ENCODE measurements at places on chromosomes 5 and 9.

DNA sequence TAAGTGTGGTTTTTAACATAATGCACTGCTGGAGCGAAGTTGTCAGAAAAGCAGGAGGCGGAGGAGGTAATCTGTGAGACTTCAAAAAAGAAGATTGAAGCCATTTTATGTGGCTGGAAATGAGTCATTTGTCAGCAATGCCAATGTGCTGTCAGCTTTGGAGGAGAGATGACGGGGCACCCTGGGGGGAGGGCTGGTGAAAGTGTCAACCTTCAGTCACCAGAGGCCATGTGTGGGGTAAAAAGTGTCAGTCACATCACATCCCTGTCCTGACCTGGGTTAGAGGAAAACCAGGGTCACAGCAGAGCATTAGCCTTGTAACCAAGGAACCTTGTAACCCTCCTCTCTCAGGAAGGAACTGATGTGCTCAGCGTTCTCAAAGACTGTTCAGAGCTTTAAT is 59.1 kb downstream of the TLR4 start:
- no peak for DNase-seq

- DNase-seq = no peak
Measured at GRCh38 chr5:17619354-17619753, 9.2 kb downstream of the TAF11L12 start.

GRCh38 chr9:19967216-19967887 is 178.5 kb upstream of the SLC24A2 start:
- DNase-seq = no peak

DNA sequence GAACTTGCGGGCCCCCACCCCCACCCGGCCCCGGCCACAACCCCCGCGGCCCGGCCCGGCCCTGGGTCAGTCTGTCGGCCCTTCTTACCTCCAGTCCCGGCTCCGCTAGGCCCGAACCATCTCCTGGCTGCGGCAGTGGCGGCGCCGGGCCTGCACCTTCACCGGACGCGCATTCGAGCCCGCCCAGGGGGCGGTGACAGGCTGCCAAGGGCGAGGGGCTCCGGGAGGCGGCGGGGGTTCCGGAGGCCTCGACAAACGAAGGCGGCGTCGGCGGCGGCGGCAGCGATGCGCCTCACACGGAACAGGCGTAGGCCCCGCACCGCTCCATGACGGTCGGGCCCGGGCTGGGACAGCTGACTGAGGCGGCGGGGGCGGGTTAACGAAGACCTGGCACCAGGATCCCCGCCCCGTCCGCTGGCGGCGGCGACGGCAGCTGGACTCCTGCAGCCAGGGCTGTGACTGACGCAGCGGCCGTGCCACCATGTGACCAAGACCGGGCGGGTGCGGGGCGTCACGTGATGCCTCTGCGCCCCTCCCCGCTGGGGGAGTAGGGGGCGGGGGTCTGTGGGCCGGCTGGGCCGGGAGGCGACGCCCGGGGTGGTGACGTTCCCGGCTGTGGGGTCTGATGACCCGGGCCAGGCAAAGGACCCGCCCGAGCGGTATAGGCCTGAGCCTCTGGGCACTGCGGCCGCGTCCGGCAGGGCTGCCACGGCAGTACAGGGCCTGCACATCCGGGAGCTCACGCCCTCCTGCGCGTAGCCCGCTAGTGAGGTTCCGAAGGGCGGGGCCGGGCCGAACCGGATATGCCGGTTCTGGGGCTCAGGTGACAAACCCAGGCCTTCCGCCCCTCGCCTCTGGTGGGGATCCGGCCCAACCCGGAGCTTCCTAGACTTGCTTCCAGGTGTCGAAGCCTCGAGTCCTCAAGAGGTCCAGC is at the start of gene AFF4:
AFF4 (minus strand) TSS at position 464 of the 934 bp plus-strand sequence. CDS start 26,445 bp downstream, outside the sequence.
- DNase-seq = peak; percentile 55

GRCh38 chr9:6354072-6354686 is 26.0 kb downstream of the TPD52L3 start:
- DNase-seq = no peak

GRCh38 chr9:97632248-97632984 is 752 bp downstream of the TSTD2 start:
- no peak for DNase-seq

- no peak for DNase-seq
Measured at GRCh38 chr5:149235841-149236240, 35.8 kb upstream of the AFAP1L1 start.

DNA sequence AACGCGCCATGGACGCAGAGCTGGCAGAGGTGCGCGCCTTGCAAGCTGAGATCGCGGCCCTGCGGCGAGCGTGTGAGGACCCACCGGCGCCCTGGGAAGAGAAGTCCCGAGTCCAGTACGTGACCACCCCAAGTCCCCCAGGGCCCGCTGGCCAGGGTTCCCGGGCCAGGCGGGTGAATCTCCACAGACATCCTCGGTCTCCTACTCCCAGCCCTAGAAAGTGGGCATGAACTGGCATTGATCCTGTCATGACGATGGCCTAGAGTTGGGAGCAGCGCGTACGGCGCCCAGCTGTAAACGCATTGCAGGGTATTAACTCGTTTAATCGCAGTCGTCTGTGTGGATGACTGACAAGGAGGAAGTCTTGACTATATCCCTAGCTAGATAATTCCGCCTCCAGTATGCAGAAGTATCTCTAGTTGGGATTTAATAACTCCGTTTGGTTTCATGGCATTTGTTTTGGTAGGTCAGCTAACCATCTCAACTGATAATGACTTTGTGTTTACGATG is 293 bp downstream of the CENPP start:
- no peak for DNase-seq

GRCh38 chr5:149323621-149324205 is 21.6 kb upstream of the GRPEL2 start:
- no peak for DNase-seq

DNA sequence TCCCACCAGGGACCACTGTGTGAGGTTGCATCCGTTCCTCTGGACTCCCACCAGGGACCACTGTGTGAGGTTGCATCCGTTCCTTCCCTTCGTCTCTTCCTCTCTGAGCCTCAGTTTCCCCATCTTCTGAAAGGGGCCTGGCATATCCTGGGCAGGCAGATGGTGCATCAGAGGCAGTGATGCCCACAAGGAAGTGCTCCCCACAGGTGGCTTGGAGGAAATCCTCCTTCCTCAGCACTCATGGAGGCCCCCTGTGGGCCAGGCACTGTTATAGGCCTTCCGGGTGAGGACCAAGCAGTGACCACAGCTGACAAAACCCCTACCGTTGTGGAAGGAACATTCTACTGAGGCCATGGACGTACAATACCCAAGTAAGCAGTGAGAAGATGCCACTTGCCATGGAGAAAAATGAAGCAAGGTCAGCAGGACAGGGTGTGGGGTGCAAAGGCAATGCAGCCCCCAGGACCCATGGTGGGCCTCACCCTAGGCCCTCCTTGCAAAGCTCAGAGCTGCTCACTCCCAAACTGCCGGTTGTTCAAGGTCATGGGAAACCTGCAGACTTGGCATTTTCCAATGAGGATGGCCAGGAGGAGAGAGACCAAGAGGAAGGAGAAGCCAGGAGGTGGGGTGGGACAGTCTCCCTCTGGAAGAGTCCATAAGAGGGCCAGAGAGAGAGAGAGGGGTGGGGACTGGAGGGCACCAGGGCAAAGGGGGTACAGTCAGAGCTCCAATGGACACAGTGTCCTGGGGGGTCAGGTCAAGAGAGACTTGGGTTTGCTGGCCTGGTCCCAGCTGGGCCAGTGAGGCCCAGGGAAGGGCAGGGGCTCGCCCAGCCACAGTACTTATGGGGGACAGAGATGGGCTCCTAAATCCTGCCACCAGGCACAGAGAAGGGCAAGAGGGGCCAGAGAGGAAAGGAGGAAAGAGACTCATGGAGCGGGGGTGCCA is 51.1 kb downstream of the C9orf50 start:
- no peak for DNase-seq

GRCh38 chr9:136923881-136924280 is 20.7 kb downstream of the FBXW5 start:
- no peak for DNase-seq

DNA sequence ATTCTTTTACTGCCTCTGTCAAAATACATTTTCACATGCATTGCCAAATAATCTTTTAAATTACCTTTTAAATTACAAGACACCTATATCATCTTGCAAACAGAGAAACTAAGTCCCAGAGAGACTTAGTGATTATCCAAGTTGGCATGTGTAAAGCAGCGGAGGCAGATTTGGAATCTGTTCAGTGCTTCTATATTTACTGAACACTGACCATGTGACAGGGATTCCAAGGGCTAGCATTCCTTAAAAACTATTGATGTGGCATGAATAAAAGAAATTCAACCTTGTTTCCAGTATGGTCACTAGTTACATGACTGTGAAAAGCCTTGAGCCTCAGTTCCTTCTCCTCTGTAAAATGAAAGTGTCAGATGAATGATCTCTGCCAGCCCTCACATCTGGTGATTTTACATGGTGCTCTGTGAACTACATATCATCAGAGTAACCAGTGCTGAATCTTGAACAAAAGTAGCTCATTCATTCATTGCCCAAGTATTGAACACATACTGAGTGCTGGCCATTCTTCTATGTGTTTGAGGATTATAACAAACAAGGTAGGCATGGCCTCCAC is 71.9 kb upstream of the PPP1R2B start:
- no peak for DNase-seq

- no peak for DNase-seq
Measured at GRCh38 chr5:42640835-42641234, 115.8 kb upstream of the CCDC152 start.

DNA sequence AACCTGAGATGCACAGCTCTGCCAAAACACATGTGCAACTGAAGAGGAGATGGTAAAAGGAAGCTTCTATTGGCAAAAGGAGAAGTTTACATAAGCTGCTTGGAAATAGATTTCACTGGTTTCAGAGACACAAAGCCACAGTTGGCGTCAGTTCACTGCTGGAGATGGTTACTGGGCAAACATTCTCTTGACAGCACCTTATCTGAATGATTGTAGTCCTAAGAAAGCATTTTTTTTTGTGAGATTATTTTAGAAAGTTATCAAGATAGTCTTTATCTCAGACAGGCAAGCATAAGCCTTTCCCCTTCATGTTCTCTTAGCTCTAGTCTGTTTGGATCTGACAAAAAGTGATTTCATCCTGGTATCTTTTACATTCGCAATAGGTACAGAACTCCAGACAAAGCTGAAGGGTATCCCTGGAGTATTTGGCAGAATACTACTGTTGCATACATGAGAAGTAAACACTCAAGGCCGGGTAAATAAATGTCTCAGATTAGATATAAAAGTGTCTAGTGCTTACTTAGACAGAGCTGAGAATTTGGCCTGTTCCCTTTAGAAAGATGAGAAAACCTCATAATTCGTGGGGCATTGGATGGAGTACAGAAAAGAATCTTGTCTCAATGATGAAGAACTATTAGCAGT is 1668.0 kb upstream of the NUDT12 start:
- DNase-seq = no peak

DNA sequence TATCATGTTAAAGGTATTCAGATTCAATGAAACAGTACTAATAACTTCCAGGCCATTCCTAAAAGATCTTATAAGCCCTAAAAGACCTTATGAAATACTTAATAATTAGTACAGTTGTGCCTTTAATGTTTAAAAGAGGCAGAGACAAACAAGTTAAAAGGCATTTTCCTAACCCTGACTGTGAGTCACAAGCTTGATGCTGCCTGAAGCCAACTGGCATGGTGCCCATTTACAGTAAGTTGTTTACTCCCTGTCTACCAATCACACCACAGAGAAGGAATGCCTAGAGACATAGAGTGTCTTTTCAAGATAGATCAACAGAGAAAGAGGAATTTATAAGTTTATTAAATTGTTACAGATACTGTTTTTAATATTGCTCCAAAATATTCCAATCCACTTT is 47.8 kb downstream of the NR3C1 start:
- DNase-seq = no peak

All from stimulated activated CD8-positive, alpha-beta memory T cell treated with anti-CD3 and anti-CD28 coated beads, Interleukin-15, amount 100 ng/mL, for 24 hours (primary cell).